GM12891 (cell line): ENCODE measurements at places on chromosomes 3 and 15.

DNA sequence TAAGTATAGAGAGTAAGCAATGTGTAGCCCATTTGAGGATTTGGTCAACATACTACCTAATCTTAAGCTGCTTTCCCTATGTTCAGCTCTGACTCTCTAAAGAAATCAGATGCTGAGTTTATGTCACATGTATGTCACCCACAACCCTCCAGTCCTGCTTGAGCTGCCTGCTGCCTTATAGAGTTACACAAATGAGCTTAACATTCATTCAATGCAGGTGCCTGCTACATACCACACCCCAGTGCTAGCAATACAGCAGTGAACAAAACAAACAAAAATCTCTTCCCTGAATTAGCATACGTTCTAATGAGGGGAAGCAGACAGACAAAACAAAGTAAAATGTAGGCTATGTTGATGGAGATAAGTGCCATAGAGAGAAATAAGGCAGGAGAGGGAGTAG lies 93.0 kb downstream of the HHLA2 start:
- DNase-seq: no peak

GRCh38 chr15:66293419-66294156 lies at the start of gene DIS3L:
DIS3L (plus strand) TSS chr15:66293568; CDS start chr15:66293597, 29 bp downstream.
- peak; percentile 68 for DNase-seq

GRCh38 chr3:12473511-12473910 lies 10.8 kb upstream of the TSEN2 start:
- DNase-seq: no peak

DNA sequence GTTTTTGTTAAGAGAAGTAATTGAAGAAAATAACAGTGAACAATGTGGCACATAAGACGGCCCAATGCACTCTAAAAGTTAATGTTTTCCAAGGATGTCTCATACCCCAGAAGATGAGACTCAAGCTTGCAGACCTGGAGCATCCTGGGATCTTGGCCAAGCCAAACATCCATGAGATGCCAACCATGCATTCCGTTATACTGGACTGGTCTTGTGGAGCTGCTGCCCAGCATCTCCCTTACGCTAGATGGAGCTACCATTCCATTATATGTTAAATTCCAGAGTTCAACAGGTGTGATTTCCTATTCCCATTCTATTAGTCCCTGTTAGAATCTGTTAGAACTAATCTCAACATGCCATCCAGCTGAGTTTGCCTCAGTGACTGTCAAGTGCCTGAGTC lies 181.8 kb downstream of the PDCD6IP start:
- no peak for DNase-seq

- no peak for DNase-seq
Observed at GRCh38 chr3:125624341-125624740, 29.0 kb upstream of the OSBPL11 start.

DNA sequence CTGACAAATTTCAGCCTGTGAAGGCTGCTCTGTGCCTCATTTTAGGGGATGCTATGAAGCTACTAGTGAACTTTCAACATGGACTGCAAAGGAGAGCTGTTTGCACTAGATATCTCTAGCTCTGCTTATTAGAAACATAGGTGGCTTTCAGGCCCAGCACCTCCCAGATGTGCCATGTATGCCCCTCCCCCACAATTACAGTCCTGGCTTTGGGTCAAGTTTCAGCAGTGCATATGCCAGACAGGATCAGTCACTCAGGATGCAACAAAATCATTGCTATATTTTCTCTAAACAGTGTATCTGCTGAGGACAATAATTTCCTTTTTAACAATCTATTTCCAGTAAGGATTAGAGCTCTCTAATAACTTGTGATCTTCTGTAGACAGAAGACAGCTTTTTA lies 178.8 kb upstream of the STAC start:
- DNase-seq: no peak

- DNase-seq: no peak
Observed at GRCh38 chr3:157595259-157595658, 92.0 kb upstream of the VEPH1 start.

- peak; percentile 53 for DNase-seq
Observed at GRCh38 chr3:155744010-155744625, 753 bp downstream of the PLCH1 start.

GRCh38 chr3:142180761-142181362 lies 31.5 kb upstream of the TFDP2 start:
- DNase-seq: no peak

DNA sequence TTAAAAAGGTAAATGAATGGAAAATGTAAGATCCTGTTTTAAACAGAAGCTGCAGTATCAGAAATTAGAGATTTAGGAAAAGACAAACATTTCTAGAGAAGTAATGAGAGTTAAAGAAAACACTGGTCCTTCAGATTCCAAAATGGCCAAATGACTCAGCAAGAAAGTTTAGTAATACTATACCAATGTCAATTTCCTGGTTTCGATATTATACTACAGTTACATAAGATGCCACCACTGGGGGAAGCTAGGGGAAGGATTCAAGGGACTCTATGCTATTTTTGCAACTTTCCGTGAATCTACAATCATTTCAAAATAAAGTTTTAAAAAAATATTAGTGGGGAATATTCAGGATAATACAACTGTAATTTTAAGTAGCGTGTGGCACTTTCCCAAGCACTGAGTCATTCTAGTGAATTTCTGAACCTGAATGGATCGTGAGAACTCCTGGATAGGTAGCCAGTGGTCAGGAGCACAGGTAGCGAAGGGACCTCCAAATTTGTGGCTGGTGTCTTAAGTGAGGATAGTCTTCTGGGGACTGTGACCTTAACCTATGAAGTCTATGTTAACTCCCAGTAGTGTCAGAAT lies 37.6 kb downstream of the TMCC1 start:
- DNase-seq: no peak

DNA sequence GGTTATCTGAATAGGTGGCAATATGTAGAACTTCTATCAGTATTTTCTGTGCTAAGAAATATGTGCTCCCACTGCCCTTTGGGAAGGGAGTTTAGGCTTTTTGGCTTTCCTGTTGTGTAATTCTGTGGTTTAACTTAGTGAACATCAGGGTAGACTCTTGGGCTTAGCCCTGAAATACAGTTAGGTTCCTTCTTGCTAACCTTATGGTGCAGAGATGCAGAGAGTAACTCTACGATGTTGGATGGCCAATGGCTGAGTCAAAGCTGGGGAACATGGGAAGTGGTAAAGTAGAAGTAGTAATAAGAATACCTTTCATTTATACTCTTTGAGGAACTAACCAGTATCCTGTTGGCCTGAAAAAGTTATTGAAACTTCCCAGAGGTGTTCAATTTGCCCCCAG lies 80.8 kb upstream of the IL12A start:
- no peak for DNase-seq

GRCh38 chr3:175670557-175670956 lies 811.4 kb downstream of the NAALADL2 start:
- DNase-seq: no peak

DNA sequence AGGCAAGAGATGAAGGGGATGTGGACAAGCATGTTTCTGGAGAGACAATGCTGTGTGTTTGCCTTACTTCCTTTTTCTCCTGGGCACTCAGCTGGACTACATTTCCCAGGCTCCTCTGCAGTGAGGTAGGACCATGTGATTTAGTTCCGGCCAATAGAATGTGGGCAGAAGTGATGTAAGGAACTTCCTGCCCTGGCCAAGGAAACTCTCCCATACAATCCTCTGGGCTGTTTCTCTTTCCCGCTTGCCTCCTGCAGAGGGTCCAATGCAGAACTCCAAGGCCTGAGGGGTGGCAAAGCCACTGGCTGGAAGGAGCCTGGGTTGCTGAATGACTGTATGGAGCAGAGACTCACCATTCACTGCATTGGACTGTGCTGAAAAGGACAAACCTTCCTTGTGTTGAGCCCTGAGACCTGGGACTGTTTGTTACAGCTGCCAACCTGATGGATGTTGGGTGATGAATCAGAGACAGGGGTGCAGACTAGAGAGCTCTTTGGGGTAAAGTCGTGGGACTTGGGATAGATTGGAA lies 82.7 kb upstream of the SLC6A6 start:
- peak; percentile 67 for DNase-seq

DNA sequence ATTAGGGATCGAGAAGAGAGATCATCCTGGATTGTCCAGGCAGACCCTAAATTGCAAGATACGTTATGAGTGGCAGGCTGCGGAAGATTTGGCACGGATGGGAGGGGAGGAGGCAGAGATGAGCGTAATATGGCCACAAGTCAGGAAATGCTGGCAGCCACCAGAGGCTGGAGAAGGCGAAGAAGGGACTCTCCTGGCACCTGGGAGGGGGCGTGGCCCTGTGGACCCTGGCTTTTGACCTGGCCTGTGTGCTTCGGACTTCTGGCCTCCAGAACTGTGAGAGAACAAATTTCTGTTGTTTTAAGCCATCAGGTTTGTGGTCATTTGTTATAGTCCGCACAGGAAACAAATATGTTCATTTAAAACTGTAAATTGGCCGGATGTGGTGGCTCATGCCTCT lies 31.9 kb upstream of the IGF1R start:
- DNase-seq: no peak

DNA sequence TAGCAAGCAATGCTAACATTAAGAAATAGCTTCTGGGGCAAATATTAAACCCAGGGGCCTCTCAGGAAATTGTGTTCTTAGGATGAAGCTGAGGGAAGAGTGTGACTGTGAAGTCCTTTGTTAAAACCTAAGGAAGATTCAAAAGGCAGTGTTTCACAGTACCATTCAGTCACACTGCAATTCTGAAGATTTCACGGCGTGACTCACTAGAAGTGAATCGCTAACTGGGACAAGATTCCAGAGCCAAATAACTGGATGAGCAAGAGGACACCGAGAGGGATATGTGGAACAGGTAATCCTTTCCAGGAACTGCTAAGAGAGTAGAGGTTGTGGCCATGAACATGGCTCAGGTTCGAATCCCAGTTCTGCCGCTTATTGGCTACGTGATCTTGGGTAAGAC lies 61.8 kb upstream of the SMAD3 start:
- no peak for DNase-seq

DNA sequence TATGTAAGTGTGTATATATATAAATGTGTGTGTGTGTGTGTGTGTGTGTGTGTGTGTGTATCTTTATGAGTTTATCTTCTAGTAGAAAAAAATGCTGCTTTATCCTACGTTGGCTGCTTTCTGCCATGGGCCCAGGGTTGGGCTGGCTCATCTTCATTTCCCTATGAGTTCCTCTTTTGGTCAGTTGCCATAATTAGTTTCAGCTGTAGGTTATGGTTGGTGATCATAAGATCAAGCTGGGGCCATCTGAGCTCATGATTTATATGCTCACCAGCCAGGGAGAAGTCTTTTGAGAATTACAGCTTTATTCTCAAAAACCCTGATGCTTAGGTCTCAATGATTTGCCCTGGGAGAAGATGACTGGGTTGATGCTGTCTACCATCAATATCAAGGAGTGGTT lies 775.8 kb upstream of the ARPP21 start:
- no peak for DNase-seq

- DNase-seq: no peak
Observed at GRCh38 chr3:138197058-138197457, 10.0 kb downstream of the ARMC8 start.

DNA sequence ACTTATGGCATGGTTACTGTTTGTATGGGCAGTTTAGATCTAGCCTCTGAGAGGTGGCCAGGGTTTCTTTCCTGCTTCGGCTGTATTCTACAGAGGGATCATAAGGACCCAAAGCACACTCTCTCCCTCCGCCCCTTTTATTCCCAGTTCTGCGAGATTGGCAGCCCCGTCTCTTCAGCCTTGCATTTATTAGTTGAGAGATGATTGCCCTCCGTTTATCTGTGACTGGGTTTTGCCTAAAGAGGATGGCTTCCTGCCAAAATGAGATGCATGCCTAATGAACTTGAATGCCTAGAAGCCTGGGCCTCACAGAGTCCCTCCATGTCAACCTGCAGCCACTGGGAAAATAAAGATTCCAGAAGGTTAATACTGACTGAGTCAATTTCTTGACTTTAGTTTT lies 97.1 kb upstream of the CHL1 start:
- no peak for DNase-seq

- no peak for DNase-seq
Observed at GRCh38 chr3:177224414-177224813, 27.1 kb upstream of the TBL1XR1 start.

- peak; percentile 37 for DNase-seq
Observed at GRCh38 chr15:63833021-63833696, 589 bp downstream of the HERC1 start.

DNA sequence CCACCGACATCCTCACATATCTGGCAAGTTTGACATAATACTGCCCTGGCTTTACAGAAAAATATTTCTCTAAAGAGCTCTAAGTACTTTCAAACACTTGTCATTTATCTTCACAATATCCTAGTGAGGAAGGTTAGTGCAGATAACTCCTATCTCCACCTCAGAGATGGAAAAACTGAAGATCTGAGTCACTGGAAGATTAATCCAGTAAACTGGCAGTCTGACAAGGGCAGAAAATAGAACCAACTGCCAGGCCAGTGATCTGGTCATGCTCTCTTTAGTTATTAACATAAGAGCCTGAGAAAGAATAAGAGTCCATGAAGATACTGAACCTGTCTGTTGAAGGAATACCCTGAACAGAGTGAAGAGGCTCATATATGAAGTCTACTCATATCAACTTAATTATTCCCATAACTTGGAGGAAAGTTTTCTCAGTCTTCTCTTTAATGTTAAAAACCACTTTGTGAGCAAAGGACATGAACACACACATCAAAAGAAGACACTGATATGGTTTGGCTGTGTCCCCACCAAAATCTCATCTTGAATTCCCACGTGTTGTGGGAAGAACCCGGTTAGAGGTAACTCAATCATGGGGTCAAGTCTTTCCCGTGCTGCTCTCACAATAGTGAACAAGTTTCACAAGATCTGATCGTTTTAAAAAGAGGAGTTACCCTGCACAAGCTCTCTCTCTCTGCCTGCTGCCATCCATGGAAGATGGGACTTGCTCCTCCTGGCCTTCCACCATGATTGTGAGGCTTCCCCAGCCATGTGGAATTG lies 61.4 kb downstream of the GOLIM4 start:
- no peak for DNase-seq

GRCh38 chr15:52546031-52546751 lies 17.5 kb upstream of the MYO5A start:
- no peak for DNase-seq

DNA sequence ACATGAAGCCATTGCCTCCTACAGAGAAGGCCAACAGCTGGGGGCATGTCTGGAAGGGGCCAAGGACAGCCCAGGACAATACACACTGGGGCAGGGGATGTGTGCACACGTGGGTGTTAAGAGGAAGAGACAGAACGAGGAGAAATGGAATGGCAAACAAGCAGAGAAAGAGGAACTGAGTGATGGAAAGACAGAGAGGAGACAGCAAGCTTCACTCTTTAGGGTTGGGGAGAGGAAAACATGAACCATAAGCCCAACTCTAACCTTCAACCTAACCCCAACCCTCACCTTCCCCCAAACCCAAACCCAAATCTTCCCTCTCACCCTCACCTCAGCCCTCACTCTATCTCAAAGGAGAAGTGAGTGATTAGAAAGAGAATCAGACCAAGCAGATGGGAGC lies 11.9 kb upstream of the PARL start:
- no peak for DNase-seq
